Suppressor macrophage treated with lipopolysaccharide for 1 hour (primary cell): ENCODE measurements at places on chromosomes 13 and 19.

GRCh38 chr13:99087954-99088491, 110.2 kb upstream of the DOCK9 start:
- no peak for DNase-seq

- DNase-seq, result peak; percentile 12
These were observed 102.2 kb upstream of the PEG3 start for GRCh38 chr19:56942756-56943155.

- no peak for DNase-seq
These were observed 34.3 kb downstream of the CCL25 start for GRCh38 chr19:8086849-8087248.

DNA sequence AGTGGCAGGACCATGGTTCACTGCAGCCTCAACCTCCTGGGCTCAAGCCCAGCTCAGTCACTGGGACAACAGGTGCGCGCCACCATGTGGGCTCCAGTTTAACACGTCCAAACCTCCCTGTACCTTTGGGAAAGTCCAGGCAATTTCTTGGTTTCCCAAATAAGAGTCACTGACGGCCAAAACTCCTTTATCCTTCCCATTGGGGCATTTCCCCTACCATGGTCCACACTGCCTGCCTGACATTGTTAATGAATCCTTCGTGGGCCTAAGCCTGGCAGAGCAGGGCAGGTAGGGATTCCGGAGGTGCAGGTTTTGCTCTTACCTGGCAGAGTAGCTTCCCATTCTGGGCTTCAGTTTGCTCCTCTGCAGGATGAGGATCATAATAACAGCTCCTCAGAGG, 66.2 kb upstream of the TM9SF2 start:
- DNase-seq, result no peak

DNA sequence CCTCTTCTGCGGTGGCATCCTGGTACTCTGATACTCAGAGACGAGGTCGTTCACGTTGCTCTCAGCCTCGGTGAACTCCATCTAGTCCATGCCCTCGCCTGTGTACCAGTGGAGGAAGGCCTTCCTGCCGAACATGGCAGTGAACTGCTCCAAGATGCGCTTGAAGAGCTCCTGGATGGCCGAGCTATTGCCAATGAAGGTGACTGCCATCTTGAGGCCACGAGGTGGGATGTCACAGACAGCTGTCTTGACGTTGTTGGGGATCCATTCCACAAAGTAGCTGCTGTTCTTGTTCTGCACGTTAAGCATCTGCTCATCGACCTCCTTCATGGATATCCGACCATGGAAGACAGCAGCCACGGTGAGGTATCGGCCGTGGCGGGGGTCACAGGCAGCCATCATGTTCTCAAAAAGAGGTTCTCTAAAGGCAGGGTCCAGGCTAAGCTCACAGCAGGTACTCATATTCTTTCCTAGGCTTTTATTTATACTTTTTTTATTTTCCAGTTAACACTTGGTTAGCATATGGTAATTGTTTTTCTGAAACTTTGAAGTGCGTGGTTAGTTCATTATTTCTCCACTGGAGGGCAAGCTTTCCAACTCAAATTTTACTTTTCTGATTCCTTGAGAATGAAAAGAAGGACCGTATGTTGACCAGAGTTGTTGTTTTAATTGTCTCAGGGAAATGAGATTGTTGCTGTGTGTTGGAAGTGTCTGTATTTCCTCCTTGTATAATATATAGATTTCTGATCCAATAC, 72.4 kb upstream of the RGCC start:
- peak; percentile 27 for DNase-seq

DNA sequence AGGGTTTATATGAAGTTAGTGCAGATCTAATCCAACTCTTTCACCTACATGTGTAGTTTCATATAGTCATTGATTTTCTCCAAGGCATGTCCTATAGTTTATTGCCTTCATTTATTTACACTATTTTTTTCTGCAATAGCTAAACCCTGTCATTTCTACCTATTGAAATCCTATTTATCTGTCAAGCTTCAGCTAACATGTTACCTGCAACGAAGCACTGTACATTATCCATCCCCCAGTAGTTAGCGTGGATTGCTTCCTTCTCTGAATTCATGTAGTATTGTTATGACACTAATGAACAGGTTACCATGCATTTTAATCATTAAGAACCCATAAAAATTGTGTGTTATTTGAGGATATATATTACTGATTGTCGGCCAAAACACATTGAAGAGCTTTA, 742.9 kb upstream of the PCDH20 start:
- DNase-seq, result no peak

DNA sequence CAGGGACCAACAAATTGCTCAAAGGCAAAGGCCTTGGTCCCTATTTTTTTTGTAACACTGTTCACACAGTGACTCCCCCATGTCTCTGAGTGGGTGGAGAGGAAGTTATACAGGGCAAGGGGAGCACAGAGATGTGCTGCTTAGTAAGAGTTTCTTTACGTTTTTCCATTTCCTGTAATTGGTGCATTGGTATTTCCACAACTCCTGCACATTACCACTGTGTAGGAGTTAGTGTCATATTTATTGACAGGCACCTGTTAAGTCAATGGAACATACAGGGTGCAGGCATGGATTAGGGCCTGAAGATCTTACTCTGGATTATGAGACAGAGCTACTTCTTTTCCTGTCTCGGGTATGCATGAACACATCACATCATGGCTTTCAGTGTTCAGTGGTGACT, 45.2 kb downstream of the SOX21 start:
- DNase-seq, result peak; percentile 70

- DNase-seq, result no peak
These were observed 8.5 kb upstream of the RASA3 start for GRCh38 chr13:114140906-114141250.

DNA sequence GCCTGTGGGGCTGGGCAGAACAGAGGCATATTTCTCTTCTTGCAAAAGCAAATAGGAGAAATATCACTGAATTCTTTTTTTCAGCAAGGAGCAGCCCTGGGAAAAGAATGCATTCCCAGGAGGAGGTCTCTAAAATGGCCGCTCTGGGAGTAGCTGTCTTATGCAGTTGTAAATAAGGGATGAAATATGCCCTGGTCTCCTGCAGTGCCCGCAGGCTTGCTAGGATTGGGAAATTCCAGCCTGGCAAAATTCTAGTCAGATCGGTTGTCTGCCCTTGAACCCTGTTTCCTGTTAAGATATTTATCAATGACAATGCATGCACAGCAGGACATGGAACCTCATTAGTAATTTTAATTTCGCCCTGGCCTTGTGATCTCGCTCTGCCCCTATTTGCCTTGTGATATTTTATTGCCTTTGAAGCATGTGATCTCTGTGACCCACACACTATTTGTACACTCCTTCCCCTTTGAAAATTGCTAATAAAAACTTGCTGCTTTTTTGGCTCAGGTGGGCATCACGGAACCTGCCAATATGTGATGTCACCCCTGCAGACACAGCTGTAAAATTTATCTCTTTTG, 1993.2 kb downstream of the PCDH9 start:
- no peak for DNase-seq

- no peak for DNase-seq
These were observed 12.4 kb downstream of the CEBPG start for GRCh38 chr19:33385956-33386355.

DNA sequence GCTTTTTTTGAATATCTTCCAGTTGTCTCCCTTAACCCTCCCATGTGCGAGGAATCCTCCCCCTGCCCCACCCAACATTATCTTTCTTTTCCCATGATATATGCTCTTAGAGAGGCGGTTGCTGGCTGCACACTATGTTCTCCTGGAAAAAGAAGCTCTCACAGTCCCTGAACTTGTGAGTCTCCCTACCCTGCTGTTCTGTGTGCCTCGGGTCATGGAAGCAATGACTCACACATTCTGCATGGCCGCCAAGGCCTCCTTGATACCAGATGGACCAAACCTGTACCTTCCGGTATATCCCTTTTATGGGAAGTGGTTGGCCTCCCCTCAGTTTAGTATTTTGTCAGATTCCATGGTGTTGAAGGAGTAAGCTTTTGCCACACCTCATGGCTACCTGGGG, 705.4 kb downstream of the SLITRK6 start:
- no peak for DNase-seq

GRCh38 chr13:46903748-46904147, 6.9 kb upstream of the HTR2A start:
- no peak for DNase-seq

DNA sequence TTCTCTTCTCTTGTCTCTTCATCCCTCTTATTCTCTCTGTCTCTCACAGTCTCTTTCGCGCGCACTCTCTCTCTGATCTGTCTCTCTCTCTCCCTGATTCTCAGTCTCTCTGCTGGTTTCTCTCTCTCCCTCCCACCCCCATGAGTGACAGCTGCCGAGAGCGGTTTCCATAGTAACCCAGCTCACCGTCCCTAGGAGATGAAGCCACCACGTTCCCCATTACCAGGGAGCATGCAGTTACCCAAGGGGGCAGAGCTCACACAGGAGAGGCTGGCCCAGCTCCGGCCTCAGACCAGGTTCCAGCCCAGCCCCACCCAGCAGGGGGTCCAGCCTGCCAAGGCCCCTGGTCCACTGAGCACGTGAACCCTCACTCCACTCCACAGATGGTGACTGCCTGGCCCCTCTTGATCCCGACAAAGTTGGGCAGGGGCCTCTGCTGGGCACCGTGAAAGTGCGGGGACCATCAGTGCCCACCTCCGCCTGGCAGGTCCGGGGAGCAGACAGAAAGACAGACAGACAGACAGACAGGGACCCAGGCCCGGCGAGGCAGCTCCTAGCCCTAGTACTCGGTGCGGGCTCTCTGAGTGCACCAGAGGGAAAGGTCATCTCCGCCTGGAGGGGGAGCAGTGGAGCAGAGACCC, 50.6 kb downstream of the CELF5 start:
- DNase-seq, result peak; percentile 12

GRCh38 chr13:44406617-44407016, 33.0 kb downstream of the SERP2 start:
- DNase-seq, result no peak

- no peak for DNase-seq
These were observed 16.1 kb downstream of the CKM start for GRCh38 chr19:45306518-45307027.

DNA sequence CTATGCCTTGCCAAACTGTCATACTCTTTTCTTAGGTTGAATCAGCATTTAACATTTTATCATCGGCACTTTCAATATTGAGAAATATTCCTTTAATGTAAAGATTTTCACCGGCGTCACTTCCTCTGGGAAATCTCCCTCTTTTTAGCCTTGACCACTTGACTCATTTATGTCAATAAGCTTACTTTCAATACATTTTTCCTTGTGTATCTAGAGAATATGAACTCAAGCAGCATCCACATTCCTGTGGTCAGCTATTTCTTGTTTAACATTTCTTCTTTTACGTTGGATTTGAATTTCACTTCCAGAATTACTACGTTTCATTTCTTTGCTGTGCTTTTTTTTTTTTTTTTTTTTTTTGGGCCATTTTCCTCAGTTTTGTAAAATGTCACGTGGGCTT, 271.2 kb upstream of the HTR2A start:
- DNase-seq, result peak; percentile 84

GRCh38 chr13:99514801-99515200, 13.5 kb downstream of the TM9SF2 start:
- DNase-seq, result peak; percentile 45

DNA sequence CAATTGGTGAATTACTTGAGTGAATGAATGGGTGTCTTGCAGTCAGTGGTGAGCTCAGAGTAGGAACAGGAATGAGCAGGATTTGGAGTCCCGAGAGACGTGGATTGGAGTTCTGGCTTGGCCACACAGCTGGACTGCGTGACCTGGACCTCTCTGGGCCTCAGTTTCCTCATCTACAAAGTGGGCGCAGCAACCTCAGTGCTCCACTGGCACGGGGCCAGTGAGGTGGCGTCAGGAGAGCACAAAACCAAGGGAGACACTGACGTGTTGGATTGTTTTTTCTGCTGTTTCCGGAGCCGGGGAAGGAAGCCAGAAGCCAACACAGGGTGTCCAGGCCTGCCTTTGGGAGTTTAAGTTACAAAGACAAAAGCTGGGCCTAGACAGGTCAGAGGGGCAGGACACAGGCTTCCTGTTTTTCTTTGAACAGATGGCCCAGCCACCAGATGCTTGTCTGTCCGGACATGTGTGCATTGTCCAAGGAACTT, 6.5 kb upstream of the DOCK6 start:
- DNase-seq, result no peak

DNA sequence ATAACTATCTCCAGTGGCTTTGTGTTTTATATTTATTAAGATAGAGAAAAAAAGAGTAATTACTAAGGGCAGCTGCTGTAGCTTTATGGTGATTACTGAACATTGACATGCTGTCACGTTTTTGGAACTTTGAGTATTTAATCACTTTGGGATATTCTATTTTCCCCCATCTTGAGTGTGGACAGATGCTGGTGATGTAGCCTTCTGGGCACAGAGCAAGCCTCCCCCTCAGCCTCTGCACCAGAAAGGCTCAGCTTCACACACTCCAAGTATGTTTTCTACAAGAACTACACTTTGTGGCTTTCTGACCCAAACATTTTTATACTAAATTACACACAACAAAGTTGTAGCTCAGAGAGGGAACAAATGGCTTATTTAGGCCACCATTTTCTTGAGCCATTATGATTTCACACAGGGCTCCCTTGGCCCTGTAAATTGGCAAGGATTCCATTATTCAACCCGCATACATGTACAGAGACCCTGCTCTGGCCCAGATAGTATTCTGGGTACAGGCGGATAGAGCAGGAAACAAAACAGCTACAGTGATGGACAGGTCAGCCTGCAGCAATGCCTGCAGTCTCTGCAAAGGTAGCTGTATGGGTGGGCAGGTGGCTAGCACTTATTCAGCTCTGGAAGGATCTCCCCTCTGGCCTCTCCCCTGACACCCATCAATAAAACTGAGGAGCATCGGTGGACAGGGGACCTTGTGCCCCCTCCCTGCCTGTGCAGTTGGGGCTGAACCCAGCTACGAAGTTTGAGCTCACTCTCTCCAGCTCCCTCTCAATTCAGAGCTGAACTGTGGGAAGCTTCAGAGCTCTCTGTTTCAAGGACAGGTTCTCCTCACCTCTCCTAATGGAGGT, 1.3 kb downstream of the ALOX5AP start:
- no peak for DNase-seq

- DNase-seq, result no peak
These were observed 120.6 kb upstream of the HTR2A start for GRCh38 chr13:47017476-47017875.

DNA sequence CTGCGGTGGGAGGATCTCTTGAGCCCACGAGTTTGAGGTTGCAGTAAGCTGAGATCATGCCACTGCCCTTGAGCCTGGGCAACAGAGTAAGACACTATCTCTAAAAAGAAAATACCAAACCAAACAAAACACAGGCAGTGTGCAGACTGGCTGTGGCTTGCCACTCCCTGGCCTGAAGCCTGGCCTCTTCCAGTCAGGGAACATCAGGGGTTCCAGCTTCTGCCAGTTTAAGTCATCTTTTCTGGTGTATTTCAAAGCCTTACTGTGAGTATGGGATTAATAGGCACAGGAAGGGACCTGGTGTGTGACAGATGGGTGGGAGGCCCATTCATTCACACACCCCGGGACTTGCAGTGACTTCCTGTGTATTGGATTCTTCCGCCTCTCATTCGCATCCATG, 27.0 kb upstream of the F2RL3 start:
- no peak for DNase-seq

GRCh38 chr13:40127476-40127875, 472.0 kb downstream of the COG6 start:
- no peak for DNase-seq

- no peak for DNase-seq
These were observed 4.5 kb downstream of the ZNF507 start for GRCh38 chr19:32349724-32350470.
